HCEC 1CT (cell line): ENCODE measurements at places on chromosomes 7 and 10.

GRCh38 chr7:142796501-142797390, 26.0 kb downstream of the PRSS2 start:
- no peak for DNase-seq

- peak; percentile 87 for DNase-seq
Measured at GRCh38 chr7:139762886-139763285, 14.9 kb downstream of the HIPK2 start.

- no peak for DNase-seq
Measured at GRCh38 chr7:117674617-117675016, 194.8 kb downstream of the CFTR start.

DNA sequence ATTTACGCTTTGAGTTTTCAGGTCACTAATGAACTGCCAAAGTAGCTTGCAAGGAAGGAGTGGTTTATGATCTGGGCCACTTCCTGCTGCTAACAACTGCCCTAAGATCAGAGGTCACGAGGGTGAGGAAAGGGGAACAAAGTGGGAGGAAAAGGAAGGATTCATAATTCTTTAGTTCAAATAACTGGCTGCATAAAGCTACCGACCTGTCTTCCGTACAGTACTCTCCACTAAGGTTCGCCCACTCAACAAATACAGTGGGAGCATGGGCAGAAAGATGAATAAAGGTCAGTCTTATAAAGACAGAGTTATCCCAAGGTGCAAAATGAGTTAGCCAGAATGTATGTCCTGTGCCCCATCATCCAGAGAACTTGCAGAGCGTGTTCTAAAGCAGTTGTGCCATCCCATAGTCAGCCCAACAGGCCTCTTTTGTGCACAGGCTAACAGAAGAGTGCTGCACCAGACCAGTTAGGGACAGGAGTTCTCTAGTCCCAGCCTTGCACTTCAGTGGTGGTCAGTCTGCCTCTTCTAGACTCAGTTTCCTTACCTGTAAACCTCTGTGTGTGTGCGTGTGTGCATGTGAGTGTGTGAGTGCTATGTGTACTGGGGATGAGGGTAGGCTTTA, 65.9 kb downstream of the CREB3L2 start:
- DNase-seq: no peak

- no peak for DNase-seq
Measured at GRCh38 chr10:88853155-88853881, 1.7 kb upstream of the ANKRD22 start.

GRCh38 chr7:74263399-74264120, 9.4 kb upstream of the RFC2 start:
- DNase-seq: no peak

- no peak for DNase-seq
Measured at GRCh38 chr10:85599081-85599480, 767.5 kb downstream of the GRID1 start.

GRCh38 chr10:78749898-78750297, 318.9 kb upstream of the ZMIZ1 start:
- DNase-seq: no peak

GRCh38 chr7:123553159-123553558, 4.5 kb downstream of the NDUFA5 start:
- DNase-seq: no peak

- no peak for DNase-seq
Measured at GRCh38 chr7:149369497-149369896, 91.4 kb downstream of the ZNF777 start.

DNA sequence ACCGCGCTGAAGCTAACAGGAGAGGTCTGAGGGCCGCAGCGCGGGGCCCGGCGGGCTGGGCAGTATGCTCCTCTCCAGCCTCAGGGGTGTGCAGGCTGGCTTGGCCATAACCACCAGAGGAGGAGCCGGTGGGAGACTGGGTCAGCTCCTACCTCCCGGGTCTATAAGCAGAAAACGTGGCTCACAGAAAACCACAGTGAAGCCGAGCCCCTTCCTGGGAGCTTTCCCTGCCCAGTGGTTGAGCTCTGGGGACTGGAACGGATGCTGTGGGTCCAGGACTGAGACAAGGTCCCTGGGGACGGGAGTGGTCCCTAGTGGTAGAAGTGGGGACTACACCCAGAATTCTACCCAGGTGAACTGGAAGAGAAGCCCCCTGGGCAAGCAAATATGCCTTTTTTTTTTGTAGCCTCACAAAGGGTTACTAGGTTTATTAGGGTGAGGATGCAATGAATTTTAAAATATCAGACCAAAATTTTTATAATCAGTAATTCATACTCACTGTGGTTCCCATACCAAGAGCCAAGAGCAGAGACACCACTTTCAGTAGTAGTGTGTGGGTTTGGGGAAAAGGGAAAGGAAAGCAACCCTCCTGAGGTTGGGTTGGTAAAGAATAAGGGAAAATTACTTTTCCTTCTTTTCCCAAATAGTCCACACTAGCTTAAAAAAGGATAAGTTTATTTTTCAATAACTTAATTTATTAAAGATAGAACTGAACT, 67.9 kb upstream of the PRKCQ start:
- DNase-seq: peak; percentile 17
